ENCODE measurements at places on chromosomes 4 and X.

- no peak for DNase-seq
These were observed 339.0 kb upstream of the PABPC4L start for GRCh38 chr4:134540588-134540987.

- no peak for DNase-seq
These were observed 278.9 kb downstream of the INPP4B start for GRCh38 chr4:142567199-142567598.

GRCh38 chrX:3052860-3053259 is 11.6 kb downstream of the ARSF start:
- no peak for DNase-seq

DNA sequence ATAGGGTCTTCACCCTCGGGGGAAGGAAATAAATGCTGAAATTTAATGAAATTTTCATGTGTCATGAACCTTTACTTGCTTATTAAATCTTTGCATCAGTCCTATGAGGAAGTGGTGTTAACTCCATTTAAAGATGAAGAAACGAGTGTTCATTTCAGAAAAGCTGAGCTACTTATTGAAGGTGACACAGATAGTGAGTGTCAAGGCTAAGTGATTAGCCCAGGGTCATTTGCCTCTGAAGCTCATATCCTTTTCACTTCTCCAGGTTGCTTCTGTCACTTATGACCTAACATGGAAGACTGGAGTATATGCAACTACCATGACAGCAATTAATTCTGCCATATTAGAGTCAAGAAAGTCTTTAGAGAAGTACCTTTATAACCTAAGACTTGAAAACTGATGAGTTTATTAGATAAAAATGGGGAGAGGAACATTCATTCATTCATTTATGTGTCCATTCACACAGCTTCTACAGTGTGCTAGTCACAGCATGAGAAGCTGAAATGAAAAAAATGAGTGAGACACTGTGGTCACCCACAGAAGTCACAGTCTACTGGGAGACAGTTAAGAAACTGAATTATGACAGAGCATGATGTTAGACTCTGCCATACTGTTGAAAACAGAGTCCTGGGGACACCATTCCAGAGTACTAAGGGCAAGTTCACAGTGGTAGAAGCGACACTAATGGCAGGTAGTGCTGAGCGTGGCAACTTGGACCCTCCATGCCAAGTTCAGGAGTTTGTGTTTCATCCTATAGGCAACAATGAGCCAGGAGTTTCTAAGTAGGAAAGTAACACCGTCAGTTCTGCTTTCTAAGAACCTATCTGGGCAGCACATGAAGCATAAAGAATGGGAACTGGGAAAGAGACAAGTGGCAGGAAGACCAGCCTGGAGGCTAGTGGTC is 21.3 kb downstream of the ALPK1 start:
- DNase-seq = no peak

- no peak for DNase-seq
These were observed 298.8 kb downstream of the GBA3 start for GRCh38 chr4:22991576-22991975.
